ENCODE measurements at places on chromosomes 13 and 19. TPM values are rescaled to one million over a fixed set of nuclear protein-coding genes. Genes with fewer than 3 reads are reported as not detected.
A peak's percentile ranks its signal among the peaks of the same experiment; 100 is the strongest.

GRCh38 chr13:58592786-58593185, 961.2 kb downstream of the PCDH17 start:
- no peak for DNase-seq

POGLUT2 gene
- 28.1 TPM for total RNA-seq

ACER1 gene
- total RNA-seq: not detected

DNA sequence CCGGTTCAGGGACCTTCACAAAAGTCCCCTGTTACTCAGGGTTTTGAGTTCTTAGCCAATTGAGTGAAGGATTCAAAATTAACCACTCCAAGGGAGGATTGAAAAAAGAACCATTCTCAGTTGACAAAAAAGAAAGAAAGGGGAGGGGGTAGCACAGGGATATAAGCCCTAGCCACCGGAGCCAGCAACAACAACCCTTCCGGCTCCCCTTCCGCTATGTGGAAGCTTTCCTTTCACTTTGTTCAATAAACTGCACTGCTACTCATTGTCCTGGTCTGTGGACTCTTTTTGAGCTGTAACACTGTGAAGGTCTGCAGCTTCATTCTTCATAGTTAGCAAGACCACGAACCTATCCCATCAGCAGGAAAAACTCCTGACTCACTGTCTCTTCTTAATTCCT, 1488.1 kb upstream of the PRR20A start:
- DNase-seq: no peak

MEIOSIN gene
- total RNA-seq: not detected

DNA sequence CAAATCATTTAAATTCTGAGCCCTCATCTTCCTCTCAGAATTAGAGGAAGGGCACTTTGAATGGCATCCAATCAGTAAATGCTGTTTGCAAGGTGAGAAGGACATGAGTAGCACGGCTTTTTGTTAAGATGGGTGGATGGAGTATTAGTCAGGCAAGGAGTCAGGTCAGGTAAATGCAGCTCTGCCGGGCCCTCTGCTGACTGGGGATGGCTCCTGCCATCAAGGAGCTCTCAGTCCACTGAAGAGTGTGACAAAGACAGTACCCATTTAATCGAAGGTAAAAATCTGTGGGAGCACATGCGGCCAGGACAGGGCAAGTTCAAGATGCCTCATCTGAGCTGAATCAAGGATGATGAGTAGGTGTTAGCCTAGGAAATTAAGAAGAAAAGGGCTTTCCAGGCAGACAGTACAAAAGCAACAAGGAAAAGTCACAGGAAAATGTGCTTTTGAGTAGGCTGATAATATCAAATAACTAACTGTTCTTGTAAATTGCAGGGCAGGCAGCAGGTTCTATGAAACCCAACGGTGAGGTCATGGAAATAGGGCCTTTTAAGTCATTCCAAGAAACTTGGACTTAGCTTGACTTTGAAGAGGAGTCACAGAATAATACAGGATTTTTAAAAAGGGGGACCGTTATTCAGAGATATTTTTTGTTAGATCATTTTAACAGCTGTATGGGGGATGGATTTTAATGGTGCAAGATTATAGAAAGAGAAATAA, 670.5 kb upstream of the ARGLU1 start:
- DNase-seq: no peak

SGCG gene
- total RNA-seq: not detected

DNA sequence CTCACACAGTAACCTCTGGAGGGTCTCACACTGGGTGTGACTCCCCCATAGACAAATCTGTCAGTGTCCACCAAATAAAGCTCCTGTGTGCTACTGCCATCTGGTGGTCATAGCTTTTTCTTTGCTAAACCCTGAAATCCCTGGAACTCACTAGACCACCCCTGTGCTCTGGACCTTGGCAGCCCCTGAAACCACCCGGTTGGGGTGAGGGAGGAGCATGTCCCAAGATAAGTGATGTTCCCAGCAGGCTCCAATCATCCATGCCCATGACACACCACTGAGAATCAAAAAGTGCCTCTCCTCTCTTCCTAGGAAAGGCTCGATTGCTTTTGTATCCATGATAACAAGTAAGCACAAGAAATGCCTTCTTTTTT, 6.5 kb upstream of the HSD17B14 start:
- DNase-seq: peak; percentile 47

Data from HFFc6 (cell line).